ENCODE measurements at places on chromosomes 3 and 15.

GRCh38 chr15:74531144-74531811, 9.7 kb upstream of the ARID3B start:
- peak; percentile 85 for DNase-seq

GRCh38 chr3:124745756-124746155, 15.5 kb downstream of the UMPS start:
- DNase-seq, result no peak

- no peak for DNase-seq
Measured at GRCh38 chr3:61946570-61947324, 385.4 kb downstream of the PTPRG start.

- DNase-seq, result no peak
Measured at GRCh38 chr3:63400246-63400860, 122.2 kb downstream of the SYNPR start.

- DNase-seq, result no peak
Measured at GRCh38 chr3:50687916-50688315, 13.2 kb downstream of the DOCK3 start.

GRCh38 chr3:105533960-105534359, 167.3 kb downstream of the ALCAM start:
- DNase-seq, result no peak

DNA sequence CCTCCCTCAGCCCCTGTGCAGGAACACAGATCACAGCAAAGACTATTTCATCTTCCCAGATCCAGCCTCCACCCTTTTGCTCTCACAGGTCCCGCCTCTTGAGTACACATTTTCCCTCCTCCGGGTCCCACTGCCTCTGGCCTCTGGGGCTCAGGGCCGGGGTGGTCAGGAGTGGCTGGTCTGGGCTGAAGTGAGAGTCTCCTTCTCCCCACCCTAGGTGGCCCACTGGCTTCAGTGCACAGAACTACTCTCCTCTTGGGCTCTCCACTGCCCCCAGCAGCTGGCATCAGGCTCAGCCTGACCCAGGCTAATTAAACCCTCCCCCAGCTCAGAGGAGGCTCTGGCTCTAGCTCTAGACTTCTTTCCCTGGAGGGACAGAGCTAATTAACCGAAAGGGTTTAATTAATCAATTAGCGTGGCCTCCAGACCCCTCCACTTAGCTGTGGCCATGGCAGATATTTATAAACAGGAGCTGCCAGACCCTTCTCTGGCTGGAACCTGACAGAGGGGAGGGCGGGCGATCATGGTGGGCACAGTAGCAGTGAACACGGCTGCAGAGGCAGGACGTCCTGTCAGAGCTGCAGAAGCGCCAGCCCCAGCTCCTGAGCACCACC, 15.1 kb downstream of the DUSP7 start:
- DNase-seq, result peak; percentile 51

DNA sequence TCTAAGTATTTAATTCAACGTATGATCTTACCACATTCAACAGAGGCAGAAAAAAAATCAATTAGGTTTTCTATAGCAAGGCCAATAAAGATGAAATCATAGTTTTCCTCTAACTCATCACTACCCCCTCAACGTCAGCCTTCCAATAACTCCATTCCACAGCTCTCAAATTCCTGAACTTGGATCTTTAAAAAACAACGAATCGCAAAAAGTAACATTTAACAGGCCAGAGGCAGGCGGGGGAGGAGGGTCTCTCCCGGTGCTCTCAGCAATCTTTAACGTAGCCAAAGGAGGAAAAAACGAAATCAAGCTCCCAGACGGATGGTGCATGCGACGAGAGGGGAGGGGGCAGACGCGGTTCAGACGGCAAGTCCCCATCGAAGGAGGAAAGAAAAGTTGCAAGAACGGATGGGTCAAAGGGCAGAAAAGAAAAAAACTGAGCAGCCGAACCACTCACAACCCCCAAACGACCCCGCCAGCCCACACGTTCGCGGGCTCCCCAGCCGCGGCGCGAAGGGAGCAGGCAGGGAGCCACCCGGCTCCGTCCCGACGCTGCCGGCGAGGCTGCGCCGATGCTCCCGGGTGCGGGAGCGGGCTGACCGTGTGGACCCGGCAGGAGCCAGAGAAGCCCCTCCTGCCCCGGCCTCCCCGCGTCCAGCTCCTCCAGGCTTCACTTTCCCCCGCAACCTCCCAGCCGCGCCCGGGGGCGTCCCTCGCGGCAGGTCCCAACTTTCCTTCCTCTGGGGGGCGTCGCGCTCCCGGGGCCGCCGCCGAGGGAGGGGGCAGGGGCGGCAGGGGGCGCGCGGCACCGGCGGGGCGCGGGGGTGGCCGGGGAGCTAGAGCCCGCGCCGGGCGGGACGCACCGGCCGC, 703 bp downstream of the PEAK1 start:
- peak; percentile 58 for DNase-seq

GRCh38 chr3:39095778-39096177, 11.6 kb downstream of the GORASP1 start:
- DNase-seq, result no peak

DNA sequence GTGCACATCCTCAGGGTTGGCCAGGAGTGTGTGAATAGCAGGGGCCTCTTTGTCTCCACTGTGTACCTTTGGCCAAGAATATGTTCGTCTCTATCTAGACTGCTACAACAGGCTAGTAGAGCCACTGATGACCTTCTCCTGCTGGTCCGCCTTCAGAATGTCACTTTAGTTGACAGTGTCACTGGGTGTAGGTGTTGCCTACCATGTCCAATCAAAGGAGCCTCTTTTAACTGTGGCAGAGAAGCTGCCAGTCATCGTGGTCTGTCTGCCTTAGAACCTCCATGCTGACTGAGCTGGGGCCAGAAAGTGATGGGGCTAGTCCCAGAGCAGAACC, 40.1 kb downstream of the OXSR1 start:
- no peak for DNase-seq

DNA sequence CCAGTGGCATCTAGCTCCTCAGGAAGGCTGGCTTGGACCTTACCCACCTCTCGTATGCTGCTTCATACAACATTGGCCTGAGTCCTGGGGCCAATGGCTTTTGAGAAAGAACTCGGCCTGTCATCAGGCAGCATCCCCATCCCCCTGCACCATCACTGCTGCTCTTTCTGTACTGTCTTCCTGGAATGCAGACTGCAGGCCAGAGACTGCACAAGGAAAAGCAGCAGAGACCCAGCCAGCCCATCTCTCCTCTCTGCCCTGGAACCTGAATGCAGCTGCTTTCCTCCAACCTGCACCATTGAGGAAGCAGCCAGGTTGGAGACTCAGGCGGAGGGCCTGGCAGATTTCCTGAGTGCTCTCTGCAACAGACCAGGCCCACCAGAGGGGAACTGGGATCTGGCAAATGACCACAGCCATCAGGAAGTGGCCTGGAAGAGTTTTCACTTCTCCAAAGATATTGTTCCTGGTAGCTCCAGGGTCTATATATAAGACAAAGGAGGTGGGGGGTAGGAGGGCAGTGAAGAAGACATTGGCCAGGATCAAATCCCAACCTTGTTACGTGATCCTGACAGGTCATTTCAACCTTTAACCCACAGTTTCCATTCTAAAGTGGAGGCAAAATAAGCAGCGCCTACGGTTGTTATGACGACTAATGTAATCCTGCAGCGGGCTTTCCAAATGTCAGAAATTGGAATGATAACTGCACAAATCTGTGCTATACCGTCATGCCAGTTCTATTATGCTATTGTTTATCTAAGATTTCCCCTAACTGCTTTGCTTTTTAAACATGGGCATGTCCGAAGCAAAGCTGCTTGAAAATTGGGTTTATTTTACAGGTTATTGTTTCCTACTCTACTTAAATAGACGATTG, 24.4 kb upstream of the RAB7A start:
- DNase-seq, result no peak

- DNase-seq, result no peak
Measured at GRCh38 chr3:9951598-9951961, 628 bp downstream of the PRRT3 start.

DNA sequence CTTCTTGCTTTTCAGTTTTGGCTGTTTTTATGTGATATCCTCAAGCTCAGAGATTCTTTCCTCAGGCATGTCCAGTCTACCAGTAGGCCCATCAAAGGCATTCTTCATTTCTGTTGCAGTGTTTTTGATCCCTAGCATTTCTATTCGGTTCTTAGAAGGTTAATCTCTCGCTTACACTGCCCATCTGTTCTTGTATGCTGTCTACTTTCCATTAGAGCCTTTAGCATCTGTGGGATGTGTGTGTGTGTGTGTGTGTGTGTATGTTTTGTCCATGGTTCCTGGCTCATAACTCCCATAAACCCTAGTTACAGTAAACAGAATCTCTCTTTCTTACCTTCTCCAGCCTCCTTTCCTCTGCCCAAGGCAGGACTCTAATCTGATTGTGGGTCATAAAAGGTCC, 5.1 kb upstream of the SLC22A13 start:
- DNase-seq, result peak; percentile 11

DNA sequence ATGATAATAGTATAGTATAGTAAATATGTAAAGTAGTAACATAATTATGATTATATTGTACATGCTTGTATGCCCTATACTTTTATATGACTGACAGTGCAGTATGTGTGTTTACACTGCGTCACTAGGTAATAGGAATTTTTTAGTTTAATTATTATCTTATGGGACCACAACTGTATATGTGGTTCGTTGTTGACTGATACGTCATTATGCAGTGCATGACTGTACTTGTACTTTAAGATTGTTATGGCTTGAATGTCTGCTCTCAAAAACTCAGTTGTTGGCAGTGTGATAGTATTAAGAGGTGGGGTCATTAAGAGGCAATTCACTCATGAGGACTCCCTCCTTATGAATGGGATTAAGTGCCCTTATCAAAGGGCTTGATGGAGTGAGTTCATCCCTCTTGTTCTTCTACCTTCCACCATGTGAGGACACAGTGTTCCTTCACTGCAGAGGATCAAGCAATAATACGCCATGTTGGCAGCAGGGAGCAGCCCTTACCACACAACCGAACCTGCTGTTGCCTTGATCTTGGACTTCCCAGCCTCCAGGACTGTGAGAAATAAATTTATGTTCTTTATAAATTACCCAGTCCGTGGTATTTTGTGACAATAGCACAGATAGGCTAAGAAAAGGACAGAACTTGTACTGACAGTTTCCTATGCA, 152.2 kb downstream of the NEK11 start:
- DNase-seq, result no peak

DNA sequence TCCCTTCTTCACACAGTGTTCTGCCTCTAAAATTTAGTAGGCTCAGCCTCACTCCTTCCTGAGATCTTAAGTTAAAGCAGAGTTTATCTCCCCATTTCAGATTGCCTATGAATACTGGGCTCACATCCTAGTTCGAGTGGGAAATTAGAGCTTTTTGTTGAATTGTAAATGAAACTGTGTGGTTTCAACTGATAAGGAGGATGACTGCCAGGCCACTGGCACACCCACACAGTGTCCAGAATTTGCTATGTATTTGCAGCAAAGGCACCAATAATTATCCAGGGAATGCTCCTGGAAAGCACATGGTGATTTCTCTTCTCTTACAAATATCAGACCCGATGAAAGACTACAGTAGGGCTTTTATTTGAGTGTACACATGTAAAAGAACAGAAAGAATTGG, 308.1 kb upstream of the COL8A1 start:
- DNase-seq, result no peak

GRCh38 chr15:38242055-38242454, 10.6 kb upstream of the SPRED1 start:
- DNase-seq, result no peak

- DNase-seq, result no peak
Measured at GRCh38 chr15:28004143-28005003, 94.7 kb downstream of the OCA2 start.

GRCh38 chr15:66832664-66833063, 130.6 kb downstream of the SMAD6 start:
- DNase-seq, result no peak

GRCh38 chr15:31526916-31527690, 200.5 kb downstream of the KLF13 start:
- no peak for DNase-seq

- DNase-seq, result no peak
Measured at GRCh38 chr15:39431376-39431775, 149.5 kb upstream of the THBS1 start.

GRCh38 chr15:31302778-31303725, 23.6 kb upstream of the KLF13 start:
- DNase-seq, result peak; percentile 40

- peak; percentile 22 for DNase-seq
Measured at GRCh38 chr15:98896002-98896721, 111.4 kb downstream of the PGPEP1L start.
